ENCODE measurements at places on chromosomes 2 and 18.

DNA sequence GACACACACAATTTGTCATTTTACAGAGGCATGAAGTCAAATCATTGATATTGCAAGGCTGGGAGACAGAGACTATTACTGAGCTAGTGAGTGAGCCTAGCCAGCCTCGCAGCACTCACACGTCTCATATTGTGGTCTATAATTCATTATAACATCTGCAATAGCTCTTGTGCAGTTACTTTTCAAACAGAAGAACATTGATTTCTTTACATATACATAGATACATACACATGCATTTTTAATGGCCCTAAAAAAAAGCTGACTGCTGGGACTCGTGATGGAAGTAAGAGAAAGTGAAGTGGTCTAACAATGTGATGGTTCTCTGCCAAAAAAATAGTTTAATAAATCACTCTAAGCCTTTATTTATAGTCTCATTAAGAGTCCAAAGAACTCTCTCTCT is 56.8 kb downstream of the KIAA2012 start:
- DNase-seq = no peak

GRCh38 chr2:11602563-11603204 is 67.3 kb downstream of the NTSR2 start:
- DNase-seq = no peak

DNA sequence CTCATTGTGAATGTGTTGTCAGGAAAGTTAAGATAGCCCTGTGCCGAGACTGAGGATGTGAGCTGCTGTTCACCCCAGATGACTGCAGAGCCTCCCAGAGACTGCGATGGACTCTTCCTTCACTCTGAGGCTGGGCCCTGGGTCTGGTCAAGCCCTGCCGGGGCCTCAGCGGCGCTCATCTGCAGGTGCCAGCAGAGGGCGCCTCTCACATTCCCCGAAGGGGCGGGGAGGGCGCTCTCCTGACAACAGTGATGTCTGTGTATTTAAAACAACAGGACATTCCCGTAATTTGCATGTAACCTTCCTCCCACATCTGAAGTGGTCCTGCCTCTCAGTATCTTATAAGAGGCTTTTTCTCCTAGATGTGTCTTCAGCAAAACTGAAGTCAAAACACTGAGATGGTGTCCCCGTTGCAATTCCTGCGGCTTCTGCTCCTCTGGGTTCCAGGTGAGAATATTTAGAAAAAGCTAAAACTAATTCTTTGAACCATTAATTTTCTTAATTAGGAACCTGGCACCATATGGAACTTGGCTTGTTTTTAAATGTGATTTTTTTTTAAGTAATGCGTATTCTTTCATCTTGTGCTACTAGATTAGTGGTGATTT is 1377.9 kb downstream of the RPIA start:
- no peak for DNase-seq

DNA sequence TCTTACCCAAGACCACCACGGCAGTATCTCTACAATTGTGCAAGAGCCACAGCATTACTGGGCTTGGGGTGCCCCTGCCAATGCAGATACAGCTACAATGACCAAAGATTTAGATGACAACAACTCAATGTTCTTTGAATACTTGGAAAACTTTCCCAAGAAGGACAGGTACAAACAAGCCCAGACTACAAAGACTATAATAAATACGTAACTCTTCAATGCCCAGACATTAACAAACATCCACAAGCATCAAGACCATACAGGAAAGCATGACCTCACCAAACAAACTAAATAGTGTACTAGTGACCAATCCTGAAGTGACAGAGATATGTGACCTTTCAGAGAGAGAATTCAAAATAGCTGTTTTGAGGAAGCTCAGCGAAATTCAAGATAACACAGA is 62.8 kb downstream of the ICA1L start:
- no peak for DNase-seq

- DNase-seq = no peak
Measured at GRCh38 chr2:240245184-240245583, 104.7 kb upstream of the OTOS start.

DNA sequence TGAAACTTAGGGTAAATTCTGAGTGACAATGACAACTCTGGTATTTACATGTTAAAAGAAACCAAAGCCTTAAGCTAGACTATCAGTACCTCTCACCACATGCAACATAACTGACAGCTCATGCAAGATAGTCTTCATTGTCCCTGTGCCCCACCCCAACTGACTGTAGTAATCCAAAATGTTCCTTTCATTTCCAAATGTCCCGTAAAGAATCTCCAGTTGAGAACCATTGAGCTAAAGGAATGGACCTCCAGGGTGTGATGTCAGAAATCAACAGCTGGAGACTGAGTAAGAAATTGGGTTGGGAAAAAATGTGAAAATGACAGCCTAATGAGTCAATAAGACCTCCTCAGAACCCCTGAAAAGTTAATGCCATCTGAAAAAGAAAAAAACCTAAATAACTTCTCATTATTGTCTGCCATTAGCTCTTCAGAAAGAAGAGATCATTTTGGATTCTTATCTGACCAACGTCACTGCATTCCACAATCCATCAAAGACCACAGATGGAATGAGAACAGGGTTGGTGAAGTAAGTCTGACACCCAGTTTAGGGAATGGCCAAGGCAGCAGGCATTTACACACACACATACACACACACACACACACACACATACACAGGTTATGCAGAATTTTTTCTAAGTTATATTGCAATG is 51.7 kb upstream of the ACVR2A start:
- DNase-seq = no peak

DNA sequence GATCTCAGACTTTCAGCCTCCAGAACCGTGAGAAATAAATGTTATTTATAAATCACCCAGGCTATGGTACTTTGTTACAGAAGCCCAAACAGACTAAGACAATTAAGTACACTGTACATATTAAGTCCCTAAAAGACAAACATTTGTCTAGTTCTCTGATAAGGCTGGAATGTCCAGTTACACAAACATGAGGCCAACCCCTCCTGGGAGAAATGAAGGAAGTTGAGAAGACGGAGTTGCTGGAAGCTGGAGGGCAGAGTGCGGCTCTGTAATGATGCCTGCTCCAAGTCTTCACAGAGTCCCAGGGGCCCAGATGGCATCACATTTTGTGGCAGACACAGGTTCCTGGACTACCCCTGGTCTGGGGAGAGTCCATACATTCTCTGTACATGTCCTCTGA is 79.2 kb upstream of the ST8SIA3 start:
- no peak for DNase-seq

GRCh38 chr2:102480285-102481195 is 7.5 kb downstream of the SLC9A4 start:
- DNase-seq = no peak

- no peak for DNase-seq
Measured at GRCh38 chr2:2690985-2691384, 359.9 kb upstream of the MYT1L start.

DNA sequence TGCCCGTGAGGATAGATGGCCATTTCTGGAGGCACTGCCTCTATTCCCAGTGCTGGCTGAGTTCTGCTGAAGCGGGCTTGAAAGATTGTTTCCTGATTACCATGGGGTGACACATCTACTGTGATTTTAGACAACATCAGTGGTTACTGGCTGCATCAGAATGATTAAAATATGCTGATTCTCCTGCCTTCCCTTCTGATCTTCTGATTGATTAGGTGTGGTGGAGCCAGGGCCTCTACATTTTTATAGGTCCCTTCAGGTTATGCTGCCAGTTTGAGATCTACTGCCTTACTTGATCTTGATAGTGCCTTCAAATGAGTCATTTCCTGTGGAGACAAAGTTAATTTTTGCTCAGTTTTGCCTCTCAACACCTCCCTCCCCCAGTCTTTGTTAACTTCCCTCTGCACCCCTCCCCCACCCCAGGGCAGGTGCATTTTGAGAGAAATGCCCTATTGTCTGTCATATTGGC is 31.6 kb upstream of the SNORC start:
- DNase-seq = no peak

GRCh38 chr18:23341383-23341782 is 111.7 kb upstream of the RIOK3 start:
- no peak for DNase-seq

DNA sequence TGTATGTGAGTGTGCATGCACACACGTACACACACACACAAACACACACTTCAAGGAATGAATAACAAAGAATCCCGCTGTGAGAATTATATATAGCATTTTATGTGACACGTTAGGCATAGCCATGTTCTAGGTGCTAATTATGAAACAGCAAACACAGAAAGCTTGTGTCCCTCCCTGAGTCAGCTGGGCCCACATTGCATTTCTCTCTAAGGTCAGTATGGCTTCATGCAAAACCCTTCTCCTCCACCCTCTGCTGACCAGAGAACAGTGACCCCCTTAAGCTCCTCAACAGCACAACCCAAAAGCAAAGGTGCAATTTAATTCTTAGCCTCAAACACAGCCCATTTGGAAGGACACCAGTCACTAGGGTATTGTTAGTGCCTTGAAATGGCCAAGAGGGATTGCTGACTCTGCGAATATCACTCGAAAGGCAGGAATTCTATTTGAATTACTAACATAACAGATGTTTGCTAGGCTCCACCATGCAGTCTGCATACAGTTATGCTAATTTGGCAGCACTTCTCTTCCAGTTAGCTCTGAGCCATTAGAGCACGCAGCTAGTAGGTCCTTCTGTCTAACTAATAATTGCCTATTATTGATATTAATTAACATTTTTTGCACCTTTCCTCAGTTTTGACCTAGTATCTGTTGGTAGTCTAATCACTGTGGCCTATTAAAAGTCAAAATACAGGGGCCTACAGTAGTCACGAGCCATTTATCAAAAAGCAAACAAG is 149.0 kb downstream of the LNPK start:
- no peak for DNase-seq

DNA sequence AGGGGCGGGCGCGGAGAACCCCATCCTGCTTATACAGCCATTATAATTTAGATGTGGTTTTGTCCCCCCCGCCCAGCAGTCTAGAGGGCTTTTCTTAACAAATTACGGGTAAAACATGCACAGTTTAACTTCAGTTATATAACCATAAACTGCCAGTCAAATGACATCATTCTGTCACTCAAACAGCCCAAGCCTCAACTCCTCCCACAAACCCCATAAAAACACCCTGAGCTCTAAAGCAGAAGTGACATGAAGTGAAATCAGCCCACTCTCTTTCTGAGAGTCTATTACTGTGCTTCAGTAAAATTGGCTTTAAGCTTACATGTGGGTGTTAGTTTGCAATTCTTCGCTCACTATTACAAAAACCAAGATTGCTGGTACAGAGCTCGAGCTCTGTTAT is 705.1 kb upstream of the GCFC2 start:
- no peak for DNase-seq

GRCh38 chr2:201938156-201938775 is 95.4 kb upstream of the FZD7 start:
- DNase-seq = peak; percentile 15

DNA sequence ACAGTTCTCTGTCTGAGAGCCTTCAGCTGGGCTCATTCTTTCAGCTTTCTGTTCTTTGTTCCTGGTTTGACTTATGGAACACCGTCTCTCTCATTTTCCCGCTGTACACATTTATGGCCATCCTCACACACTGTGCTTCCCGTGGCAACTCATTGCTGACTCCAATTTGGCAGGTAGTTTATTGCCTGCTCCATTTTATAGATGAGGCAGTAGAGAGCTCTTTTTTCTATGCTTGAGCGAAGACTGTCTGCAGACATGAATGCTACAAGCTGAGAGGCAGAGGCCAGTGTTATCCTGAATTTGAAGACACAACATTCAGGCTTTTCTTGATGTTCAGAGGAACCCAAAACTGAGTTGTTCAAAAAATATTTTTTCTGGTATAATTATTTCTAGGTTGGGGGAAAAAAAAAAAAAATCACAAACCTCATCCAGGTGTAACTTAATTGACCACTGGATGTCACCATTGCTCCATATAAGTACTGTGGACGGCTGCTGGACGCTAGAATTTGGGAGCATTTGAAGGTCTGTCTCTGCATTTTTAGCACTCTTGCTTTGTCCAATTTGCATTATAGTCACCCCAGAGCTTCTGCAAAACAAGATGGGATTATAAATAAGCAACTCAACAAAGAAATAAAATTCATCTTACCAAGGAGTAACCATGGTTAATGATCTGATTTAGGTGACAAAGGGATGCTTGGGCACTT is 83.5 kb downstream of the HRH4 start:
- DNase-seq = no peak

DNA sequence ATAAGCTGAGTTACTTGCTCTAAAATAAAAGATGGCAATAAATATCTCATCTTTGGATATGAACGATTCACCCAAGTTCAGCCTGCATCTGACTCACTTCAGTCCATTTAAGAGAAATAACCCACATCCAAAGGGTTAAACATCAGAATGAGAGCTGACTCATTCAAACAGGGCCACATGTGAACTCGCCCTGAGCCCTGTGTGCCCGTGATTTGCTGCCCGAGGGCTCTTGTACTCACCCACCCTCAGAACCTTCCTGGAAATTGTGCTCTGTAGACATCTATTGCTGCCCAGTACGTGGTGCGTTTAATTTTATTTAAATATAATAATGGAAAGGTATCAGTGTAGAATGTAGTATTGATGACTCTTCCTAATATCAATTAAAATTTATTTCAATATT is 66.9 kb upstream of the RBM44 start:
- no peak for DNase-seq

DNA sequence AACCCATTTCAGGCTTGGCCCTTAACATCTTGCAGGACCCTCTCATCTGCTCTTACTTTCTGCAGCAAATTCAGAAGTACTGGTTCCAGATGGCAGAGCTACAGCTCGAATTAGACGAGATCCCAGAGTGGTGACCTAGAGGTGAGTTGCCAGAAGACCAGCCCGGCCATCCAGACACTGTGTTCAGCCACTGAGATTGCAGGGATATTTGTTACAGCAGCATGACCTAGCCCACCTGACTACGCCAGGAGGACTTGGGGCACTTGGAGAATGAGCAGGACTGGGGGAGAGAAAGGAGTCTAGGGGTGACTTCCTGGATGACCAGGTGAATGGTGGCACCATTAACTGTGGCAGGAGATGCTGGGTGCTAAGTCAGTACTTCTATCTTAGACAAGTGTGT is 67.2 kb upstream of the ID2 start:
- no peak for DNase-seq

- no peak for DNase-seq
Measured at GRCh38 chr18:63253428-63254372, 65.9 kb downstream of the BCL2 start.

- DNase-seq = no peak
Measured at GRCh38 chr2:85981579-85982247, 92.9 kb upstream of the ST3GAL5 start.

DNA sequence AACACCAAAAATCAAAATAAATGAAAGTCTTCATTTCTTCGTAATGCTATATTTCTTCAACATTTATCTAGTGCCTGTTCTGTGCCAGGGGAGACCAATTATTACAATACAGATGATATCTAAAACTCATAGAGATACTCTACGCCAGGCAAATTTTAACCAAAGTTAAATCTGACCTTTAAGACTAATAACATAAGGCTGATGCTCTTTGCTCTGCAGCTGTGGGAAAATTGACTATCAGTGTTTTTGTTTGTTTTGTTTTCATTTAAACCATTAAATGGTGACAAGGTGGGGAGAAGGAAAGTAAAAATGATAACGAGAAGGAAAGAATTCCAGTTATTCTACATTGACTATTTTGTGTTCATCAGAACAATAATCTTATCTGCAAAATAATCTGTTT is 406.4 kb downstream of the LRP1B start:
- no peak for DNase-seq

- DNase-seq = no peak
Measured at GRCh38 chr2:170679607-170680079, 35.5 kb upstream of the SP5 start.

Data from AG04450 (cell line).